ENCODE measurements at places on chromosomes 3 and 15. TPM values are rescaled to one million over a fixed set of nuclear protein-coding genes. Genes with fewer than 3 reads are reported as not detected.

CACNA1D gene
- polyA plus RNA-seq = 1.2 TPM

SLC22A14 gene
- polyA plus RNA-seq = not detected

POLR2M gene
- 26.3 TPM for polyA plus RNA-seq

GRCh38 chr15:64324165-64324877 is 31.7 kb downstream of the CSNK1G1 start:
- H3K4me3 ChIP-seq = no peak overlapping the region
- no peaks in the 10 kb centered on the region for H3K27me3 ChIP-seq
- H3K36me3 ChIP-seq = no peaks in the 10 kb centered on the region
- no peaks in the 10 kb centered on the region for H3K4me1 ChIP-seq
- DNase-seq = peak; percentile 7

CACNA2D3 gene
- polyA plus RNA-seq = 10.4 TPM

GRCh38 chr3:47916201-47916600 is 100.0 kb downstream of the MAP4 start:
- peaks cover 58% of the 10 kb centered on the region for H3K36me3 ChIP-seq
- DNase-seq = no peak
- H3K27ac ChIP-seq = no peak overlapping the region
- H3K4me3 ChIP-seq = no peak overlapping the region

C2CD4B gene
- not detected for polyA plus RNA-seq

FRMD4B gene
- 19.6 TPM for polyA plus RNA-seq

DNA sequence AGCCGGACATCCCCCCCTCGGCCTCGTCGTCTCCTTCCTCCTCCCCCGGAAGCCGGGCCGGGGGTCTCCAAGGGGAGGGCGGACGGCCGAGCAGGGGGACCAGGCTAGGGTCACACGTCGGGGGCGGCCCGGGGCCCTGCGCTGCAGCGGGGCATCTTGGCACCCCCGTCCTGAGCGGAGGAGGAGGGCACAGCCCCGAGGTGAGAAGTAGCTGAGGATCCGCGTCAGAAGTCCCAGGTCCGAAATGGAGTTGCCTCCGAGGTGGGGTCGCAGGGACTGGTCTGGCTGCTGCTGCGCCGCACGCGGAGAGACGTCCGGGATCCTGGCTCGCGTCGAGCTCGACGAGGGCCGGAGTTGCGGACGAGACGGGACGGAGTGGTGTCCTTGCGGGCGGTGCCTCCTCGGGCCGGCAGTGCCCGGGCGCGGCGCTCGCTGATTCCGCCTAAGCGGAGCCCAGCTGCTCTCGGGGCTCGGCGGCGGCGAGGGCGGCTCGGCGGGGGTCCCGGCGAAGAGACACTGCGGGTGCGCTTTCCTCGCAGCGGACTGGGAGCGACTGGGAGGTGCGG is at the start of gene ADCY5:
Gene ADCY5 (minus strand): TSS at position 555 of the 566 bp plus-strand sequence. CDS start 545 bp downstream, at position 10.
- peaks cover 18% of the 10 kb centered on the region for H3K4me1 ChIP-seq
- DNase-seq = no peak
- no peak within 1 kb of the TSS for H3K4me3 ChIP-seq
- peaks cover 42% of the 10 kb centered on the region for H3K27me3 ChIP-seq
- no peak within 1 kb of the TSS for H3K27ac ChIP-seq
